ENCODE measurements at places on chromosomes 1 and 21.

DNA sequence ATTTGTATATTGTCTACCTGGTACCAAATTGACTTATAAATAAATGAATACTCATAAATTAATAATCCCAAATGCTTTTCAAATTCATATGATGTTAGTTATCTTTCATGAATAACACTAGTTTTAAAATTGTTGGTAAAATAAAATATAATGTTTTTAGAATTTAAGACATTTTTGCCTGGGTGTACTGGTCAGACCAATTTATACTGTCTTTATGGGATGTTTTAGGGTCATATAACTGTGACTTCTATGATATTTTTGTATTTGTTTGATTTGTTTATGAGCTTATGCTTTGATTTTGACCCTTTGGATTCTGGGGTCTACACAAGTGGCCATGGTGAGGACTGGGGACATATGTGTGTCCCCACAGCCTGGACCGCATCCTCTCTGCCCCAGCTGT is 54.1 kb upstream of the KLHDC7A start:
- DNase-seq, result no peak

- DNase-seq, result peak; percentile 66
Measured at GRCh38 chr1:148318123-148318903, 164.8 kb downstream of the PPIAL4G start.

DNA sequence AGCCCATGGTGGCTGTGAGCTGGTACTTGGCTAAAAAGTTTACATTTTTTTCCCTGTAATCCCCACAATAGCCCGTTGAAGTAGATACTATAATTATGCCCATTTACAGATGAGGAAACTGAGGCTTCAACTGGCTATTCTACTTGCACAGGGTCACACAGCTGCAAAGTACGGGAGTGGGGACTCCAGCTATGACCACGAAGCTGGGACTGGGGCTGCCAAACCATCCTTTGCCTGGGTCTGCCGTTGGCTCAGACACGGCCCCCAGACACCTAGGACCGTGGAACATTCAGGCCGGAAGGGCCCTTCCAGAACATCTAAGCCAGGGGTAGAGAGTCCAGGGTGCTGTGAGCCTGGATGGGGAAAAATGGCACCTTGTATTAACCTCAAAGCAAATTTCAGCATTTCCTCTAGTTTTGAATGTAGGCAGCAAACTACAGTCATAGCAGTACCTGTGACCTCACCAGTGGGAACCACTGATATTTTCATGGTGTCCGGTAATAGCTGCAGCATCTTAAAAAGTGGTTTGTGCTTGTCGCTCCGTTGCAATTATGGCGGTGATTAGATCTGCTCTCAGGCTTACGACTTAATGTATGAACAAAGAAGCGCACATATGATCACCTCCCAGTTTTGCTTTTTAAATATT is 4.3 kb downstream of the TP73 start:
- no peak for DNase-seq

- no peak for DNase-seq
Measured at GRCh38 chr1:8595941-8596340, 221.5 kb downstream of the RERE start.

DNA sequence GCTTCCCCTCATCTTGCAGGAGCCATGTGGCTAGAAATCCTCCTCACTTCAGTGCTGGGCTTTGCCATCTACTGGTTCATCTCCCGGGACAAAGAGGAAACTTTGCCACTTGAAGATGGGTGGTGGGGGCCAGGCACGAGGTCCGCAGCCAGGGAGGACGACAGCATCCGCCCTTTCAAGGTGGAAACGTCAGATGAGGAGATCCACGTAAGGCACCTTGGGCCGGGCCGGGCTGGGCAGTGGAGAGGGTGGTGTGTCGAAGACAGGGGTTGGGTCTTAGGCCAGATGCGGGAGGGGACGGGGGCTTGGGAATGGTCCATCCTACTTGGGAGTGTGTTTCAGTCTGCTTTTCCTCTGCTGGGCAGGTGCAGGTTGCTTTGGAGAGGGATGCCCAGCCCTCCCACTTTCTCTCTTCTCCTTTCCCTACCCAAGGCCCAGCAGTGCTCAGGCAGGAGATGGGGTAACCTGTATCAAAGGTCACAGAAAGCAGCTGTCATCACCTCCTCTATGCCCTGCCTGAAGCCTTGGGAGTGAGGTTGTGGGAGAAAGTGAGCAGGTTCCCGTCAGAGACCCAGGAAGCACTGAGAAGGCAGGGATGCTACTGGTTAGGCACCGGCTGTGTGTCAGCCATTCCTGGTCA is 18.9 kb downstream of the EPHX1 start:
- DNase-seq, result no peak

DNA sequence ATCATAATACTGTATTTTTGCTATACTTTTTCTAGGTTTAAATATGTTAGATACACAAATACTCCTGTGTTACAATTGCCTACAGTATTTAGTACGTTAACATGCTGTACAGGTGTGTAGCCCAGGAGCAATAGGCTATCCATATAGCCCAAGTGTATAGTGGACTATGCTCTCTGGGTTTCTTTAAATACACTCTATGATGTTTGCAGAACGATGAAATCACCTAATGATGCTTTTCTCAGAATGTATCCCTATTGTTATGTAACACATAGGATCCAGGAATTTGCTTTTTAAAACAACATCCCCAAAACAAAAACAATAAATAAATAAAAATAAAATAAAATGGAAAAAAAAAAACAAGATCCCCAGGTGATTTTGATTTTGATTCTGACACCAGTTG is 18.1 kb upstream of the RBM15 start:
- DNase-seq, result no peak

- no peak for DNase-seq
Measured at GRCh38 chr1:25185409-25186160, 46.7 kb downstream of the SYF2 start.

DNA sequence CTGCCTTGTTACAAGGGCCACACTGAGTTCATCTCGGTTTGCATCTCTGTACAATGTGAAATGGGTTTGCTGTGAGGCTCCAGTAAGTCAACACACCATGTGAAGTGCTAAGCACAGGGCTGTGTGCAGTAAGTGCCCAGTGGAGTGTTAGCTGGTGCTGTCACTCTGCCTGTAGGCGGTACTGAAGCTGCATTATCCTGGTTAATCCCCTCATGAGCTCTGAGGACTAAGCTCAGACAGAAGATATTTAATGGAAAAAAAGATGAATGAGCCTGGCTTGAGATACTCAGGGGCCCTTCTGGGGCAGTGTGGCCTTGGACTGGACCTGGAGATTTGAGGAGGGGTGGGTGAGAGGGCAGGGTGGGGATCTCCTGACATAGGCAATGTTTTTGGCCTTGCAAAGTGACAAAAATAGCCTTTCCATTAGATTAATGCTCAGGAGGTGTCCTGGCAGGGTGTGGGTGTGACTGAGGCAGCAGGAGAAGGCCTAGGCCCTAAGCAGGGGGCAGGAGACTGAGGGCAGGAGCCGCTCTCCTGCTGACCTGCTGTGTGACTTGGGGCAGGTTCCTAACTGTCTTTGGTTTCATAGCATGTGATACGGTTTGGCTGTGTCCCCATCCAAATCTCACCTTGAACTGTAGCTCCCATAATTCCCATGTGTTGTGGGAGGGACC is 570.5 kb downstream of the PTPRU start:
- no peak for DNase-seq

DNA sequence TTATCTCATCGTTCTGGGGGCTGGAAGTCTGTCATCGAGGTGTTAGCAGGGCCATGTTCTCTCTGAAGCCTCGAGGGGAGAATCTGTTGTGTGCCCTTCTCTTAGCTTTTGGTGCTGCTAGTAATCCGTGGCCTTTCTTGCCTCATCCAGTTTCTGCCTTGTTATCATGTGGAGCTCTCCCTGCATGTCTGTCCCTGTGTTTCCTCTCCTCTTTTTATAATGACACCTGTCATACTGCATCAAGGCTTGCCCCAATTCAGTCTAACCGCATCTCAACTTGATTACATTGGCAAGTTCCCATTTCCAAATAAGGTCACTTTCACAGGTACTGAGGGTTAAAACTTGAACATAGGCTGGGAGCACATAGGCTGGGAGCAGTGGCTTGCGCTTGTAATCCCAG is 82.6 kb upstream of the CNIH3 start:
- DNase-seq, result no peak

- DNase-seq, result no peak
Measured at GRCh38 chr1:154329152-154329521, 3.8 kb downstream of the ATP8B2 start.

DNA sequence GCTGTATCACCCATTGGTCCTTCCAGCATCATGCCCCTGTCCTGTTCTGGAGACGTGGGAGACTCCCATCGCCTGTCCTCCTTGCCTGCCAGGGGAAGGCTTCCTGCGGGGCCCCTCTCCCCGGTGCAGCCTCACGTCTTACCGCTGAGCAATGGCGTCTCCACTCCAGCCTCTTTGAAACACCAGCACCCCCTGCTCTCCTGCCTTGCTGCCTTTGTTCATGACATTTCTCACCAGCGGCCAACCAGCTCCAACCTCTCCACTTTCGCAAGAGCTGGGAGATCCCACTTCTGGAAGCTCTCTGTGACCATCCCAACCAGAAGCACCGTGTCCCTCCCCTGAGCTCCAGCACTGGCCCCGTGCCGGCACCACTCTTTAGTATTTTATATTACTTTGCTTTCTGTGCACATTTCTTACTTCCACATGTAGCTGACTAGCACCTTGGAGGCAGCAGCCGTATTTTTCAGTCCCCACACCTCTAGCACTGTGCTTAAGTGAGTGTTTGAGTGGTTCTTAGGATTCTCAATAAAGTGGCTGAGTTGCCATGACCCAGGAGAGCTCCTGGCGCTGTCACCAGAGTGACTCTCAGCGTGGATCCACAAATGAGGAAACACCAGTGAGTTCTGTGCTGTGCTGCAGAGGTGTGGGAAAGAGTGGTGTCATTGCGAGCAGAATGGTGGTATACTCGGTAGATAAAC is 83.5 kb downstream of the ATP5PO start:
- DNase-seq, result no peak

DNA sequence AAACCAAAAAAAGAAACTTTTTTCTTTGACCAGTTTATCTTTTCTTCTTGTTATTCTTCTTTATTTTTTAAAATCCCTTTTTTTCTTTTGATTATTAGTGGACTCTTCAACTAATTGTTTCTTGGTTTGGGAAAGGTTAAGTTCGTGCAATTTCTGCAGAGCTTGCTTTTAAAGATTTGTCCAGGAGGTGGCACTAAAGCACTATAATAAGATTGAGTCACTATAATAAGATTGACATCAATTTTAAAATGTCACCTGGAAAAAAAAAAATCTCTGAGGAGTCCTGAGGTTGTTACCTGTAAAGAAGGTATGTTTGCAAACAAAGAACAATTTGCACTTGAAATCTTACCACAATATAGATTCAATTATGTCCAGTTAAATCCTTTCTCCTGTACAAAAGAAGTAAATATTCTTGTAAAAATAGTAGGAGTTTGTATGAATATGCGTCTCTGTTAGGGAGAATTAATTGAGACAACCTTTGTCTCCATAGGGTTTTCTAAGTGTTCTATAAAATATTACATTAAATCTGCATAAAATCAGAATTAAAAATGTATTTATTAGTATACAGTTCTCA is 166.7 kb downstream of the ADGRL4 start:
- DNase-seq, result peak; percentile 38

DNA sequence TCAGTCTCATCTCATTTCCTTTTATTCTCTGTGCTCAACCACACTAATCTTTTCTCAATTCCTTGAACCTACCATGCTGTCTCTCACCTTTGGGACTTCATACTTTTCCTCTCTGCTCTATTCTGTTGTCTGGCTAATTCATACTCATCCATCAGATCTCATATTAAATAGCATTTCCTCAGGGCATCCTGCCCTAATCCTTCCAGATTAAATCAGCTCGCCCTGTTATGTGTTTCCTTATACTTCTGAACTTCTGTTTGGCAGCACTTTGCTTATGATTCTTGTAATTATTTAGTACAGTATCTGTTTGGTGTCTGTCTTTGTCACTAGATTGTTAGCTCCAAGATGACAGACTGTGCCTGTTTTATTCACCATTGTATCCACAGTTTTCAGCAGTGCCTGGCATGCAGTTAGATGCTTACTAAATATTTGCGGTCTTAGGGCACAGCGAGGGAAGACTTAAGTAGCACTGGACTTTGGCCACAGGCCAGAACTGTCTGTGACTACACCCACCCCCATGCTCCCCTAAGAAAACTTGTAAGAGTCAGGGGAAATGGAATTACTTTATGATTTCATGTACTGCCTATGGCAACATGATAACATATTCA is 9.9 kb upstream of the CAP1 start:
- no peak for DNase-seq

DNA sequence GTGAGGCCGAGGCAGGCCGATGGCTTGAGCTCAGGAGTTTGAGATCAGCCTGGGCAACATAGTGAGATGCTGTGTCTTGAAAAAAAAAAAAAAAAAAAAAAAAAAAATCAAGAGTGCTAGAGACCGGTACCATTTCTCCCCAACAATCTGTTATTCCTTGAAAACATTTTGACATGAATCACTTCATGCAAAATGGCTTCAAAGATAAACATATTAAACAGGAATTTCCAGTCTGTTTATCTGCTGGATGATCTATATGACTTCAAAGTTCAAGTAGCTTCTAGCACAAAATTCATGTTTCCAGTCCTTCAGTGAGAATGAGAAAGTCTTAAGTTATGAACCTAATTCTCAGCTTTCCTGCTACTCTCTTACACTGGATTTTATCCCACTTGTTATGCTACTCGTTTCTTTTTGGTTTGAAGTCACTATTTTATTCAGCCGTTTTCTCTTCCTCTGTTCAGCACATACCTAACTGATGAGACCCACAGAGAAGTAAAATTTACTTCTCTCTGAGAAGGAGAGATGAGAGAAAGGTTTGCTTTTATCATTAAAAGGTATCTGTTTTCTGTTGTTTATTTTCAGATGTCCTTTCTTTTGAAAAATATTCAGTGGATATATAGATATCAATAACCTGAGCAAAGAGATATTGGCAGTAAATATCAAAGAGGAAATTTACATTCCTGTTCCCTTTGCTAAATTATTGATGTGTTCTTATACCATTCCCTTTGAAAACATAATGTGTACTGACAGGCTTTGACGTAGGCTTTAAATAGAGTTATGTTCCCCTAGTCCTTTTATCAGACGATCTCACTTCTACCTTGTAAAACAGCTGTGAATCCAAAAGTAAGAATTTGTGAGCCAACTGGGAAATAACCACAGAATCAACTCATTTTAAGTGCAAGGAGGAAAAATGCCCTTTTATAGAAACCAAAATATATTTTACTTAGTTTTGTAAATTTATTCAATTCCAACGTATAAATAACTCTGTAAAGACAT is 38.2 kb downstream of the CD46 start:
- no peak for DNase-seq

DNA sequence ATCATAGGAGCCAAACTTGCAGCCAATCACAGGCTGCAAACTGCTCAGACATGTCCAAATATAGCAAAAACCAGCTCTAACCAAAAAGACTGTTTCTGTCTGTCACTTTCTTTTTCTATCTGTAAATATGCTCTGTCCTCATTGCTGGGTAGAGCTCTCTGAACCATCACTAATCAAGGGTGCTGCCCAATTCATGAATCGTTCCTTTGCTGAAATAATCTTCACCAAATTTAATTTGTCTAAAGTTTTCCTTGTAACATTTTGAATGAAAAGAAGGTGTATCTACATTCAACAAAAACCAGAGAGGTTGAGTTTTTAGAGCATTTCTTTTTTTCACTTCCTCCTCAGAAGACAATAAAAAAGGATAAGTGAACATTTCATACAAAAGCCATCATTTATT is 1221.7 kb upstream of the ADGRL2 start:
- no peak for DNase-seq

GRCh38 chr1:227942716-227943261 is 4.9 kb downstream of the WNT9A start:
- no peak for DNase-seq

- DNase-seq, result no peak
Measured at GRCh38 chr1:222546548-222547259, 1.2 kb downstream of the HHIPL2 start.
